ENCODE measurements at places on chromosomes 1 and 21.
A peak's percentile ranks its signal among the peaks of the same experiment; 100 is the strongest.

GRCh38 chr1:165637427-165637826, 6.4 kb downstream of the MGST3 start:
- no peak for DNase-seq

DNA sequence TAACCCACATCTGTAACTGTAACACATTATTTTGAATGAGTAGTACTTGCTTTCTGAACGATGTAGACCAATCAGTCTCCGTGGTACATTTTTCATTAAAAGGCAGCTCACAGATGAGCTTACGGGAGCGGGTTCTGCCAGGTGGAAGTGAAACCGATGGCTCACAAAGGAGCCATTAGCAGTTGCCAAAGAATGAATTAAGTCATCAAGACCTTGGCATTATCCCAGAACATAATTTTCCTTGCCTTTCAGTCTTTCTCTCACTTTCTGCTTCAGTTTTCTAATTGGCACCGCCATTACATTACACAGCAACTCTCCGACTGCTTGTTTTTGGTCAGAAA, 33.5 kb upstream of the UTS2 start:
- DNase-seq = peak; percentile 64

GRCh38 chr1:111699268-111699667, 39.9 kb downstream of the INKA2 start:
- no peak for DNase-seq

DNA sequence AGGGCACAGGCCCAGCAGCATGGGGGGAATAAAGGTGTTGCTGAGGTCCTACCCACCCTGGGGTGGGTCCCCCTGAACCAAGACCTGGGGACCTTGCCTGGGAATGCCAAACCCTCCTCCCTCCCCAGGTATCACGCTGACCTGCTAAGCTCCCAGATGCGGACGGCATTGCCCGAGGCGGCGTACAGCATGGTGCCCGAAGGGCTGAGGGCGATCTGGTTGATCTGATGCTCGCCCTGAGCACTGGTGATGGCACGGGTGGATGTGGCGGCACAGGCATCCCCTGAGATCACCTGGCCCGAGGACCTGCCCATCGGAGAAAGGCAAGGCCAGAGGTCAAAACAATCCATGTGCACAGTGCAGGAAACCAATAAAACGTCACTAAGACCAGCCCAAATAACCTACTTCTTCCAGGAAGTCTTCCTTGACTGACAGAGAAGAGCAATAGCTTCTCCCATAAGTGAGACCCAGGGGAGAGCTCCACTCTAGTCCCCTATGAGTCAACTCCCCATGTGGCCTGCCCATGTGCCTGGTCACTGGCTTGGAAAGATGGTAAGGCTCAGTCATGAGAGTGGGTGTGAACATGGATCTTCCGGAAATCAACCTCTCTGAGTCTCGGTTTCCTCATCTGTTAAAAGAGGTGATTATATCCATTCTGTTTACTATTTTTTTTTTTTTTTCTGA, 46.3 kb downstream of the KIF21B start:
- DNase-seq = no peak

DNA sequence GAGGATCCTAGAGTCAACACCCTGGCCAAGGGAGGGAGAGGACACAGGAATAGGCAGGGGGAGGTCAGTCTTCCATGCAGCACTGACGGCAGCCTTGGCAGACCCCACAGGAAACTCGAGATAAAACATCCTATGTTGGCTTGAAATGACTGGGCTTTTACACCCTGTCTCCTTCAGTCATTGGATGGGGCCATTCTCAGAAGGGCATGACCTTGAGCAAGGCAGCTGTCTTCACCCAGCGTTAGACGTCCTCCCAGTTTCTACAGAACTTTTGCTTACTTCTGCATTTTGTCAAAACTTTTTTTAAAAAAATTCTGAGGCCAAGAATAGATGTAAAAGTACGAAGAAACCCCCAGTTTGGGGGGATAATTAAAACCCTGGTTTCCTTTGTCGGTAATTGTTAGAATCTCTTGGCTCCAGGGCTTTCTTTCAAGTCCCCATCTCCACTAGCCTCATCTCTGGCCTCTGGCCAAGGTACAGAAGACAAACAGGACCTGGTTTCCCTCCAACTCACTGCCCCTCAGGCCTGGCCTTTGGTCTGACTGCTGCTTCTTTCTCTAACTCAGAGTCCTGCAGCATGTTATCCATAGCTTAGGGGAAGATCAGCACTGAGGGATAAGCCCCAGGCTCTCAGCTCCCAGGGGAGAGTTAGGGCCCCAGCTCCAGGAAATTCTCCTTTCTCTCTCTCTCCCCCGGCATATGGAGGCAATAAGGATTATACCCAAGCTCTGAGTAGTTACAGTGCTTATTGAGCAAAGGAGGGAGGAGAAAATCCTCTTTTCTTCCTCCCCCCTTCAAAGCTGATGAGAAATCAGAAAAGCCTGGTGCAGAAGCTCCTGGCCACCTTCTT, 51.6 kb upstream of the KCND3 start:
- no peak for DNase-seq

- no peak for DNase-seq
Measured at GRCh38 chr1:15574741-15575140, 10.1 kb downstream of the AGMAT start.

GRCh38 chr1:46547481-46548383, 3.7 kb downstream of the KNCN start:
- peak; percentile 18 for DNase-seq

DNA sequence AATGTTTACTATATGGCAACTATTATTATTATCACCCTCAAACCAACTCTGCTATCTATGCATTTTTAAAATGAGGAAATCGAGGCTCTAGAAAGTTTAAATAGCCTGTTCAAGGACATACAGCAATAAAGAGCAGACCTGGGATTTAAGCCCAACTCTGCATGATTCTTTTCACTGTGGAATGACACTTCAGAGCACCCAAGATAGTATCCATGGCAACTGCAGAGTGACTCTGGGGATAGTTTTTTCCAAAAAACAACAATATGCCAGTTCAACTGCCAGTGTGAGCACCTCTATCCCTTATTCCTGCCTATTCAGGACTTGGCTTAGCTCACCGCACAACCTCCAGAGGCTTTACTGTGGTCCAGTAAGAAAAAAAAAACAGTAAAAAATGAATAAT, 293.9 kb downstream of the BRINP2 start:
- no peak for DNase-seq

DNA sequence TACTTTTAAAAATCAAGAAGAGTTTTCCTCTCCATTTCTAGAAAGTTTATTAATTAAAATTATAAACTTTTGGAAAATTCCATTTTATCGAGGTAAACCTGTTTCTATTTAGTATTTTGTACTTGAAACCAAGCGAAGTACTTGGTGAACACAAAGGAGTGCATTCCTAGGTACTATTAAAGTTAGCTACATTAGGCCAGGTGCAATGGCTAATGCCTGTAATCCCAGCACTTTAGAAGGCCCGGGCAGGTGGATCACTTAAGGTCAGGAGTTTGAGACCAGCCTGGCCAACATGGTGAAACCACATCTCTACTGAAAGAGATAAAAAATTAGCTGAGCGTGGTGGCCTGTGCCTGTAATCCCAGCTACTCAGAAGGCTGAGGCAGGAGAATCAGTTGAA, 292.2 kb downstream of the NTNG1 start:
- no peak for DNase-seq

GRCh38 chr1:100037656-100037926, 67.8 kb downstream of the SLC35A3 start:
- DNase-seq = no peak

- DNase-seq = no peak
Measured at GRCh38 chr1:172343240-172344160, 77.0 kb upstream of the C1orf105 start.

GRCh38 chr1:55702064-55702463, 486.9 kb upstream of the USP24 start:
- DNase-seq = no peak

All from NCI-H1417 (cell line).